Smooth muscle cell of bladder (primary cell): ENCODE measurements at places on chromosomes 2 and 18. TPM values are rescaled to one million over a fixed set of nuclear protein-coding genes. Genes with fewer than 3 reads are reported as not detected.

The MAP3K19 gene
- not detected in 2 replicates for total RNA-seq

The TRIP12 gene
- 213 and 259 TPM in 2 replicates for total RNA-seq

The FSHR gene
- total RNA-seq, result not detected in 2 replicates

The TMEM163 gene
- total RNA-seq, result not detected in 2 replicates

The PDE1A gene
- total RNA-seq, result 27.2 and 42.4 TPM in 2 replicates

The ARHGEF4 gene
- total RNA-seq, result 4.8 and 6.4 TPM in 2 replicates

The AGXT gene
- total RNA-seq, result 0.14 TPM in 1 of 2 replicates, not detected in the other

The CCDC121 gene
- total RNA-seq, result 1.3 TPM in 2 replicates

The ACKR3 gene
- 23.9 and 44.9 TPM in 2 replicates for total RNA-seq

The LBX2 gene
- 1.3 and 2.9 TPM in 2 replicates for total RNA-seq

The FOXI3 gene
- total RNA-seq, result not detected in 2 replicates

The FAM237A gene
- not detected in 2 replicates for total RNA-seq

The PLEKHA3 gene
- total RNA-seq, result 3.7 and 5.6 TPM in 2 replicates

The PLCD4 gene
- total RNA-seq, result 1.8 TPM in 2 replicates

The ASNSD1 gene
- 53.3 and 71.1 TPM in 2 replicates for total RNA-seq

The IGFBP5 gene
- 928 and 1,359 TPM in 2 replicates for total RNA-seq

The SCN7A gene
- total RNA-seq, result 0.09 and 0.14 TPM in 2 replicates

The CACNB4 gene
- total RNA-seq, result 1.1 and 2.8 TPM in 2 replicates

The RTP5 gene
- total RNA-seq, result not detected in 2 replicates

The KATNAL2 gene
- total RNA-seq, result 3.4 and 3.6 TPM in 2 replicates

The NEUROD1 gene
- total RNA-seq, result not detected in 2 replicates

The EVA1A gene
- total RNA-seq, result 13.2 and 13.4 TPM in 2 replicates

The UGT1A5 gene
- not detected in 2 replicates for total RNA-seq

The POTEJ gene
- total RNA-seq, result not detected in 2 replicates

The NOSTRIN gene
- total RNA-seq, result 0.09 and 0.14 TPM in 2 replicates

The DNAH6 gene
- 0.09 and 0.14 TPM in 2 replicates for total RNA-seq

The CRYGD gene
- total RNA-seq, result not detected in 2 replicates

The NAGK gene
- total RNA-seq, result 45.4 and 60.7 TPM in 2 replicates

The GPR35 gene
- 0.28 and 0.74 TPM in 2 replicates for total RNA-seq

The GPAT2 gene
- total RNA-seq, result 2.3 and 3.1 TPM in 2 replicates
